ENCODE measurements at places on chromosomes 16 and 17. TPM values are rescaled to one million over a fixed set of nuclear protein-coding genes. Genes with fewer than 3 reads are reported as not detected.

DNA sequence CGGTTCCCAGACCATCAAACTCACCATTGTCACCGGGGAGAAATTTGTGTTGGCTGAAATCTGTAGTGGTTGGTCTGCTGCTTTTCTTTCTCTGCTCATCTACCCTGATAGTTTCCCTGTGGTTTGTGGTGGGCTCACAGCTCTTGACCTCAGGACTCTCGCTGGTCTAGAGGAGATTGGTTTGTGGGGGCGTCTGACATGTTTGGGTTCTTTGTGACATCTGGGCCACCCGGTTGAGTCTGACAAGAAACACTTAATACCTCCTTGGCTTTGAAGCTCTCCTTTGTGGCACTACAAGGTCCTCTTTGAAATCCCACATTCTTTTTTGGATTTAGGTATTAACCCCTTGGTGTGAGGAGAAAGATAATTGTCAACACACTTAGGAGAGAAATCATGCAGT is 662.0 kb downstream of the WWOX start:
- no peak overlapping the region for H3K27ac ChIP-seq
- H3K4me3 ChIP-seq, result no peak overlapping the region
- H3K4me1 ChIP-seq, result peaks cover 19% of the 10 kb centered on the region
- peak; percentile 34 for DNase-seq
- H3K36me3 ChIP-seq, result no peaks in the 10 kb centered on the region
- no peaks in the 10 kb centered on the region for H3K27me3 ChIP-seq

GRCh38 chr17:79977161-79977631 is 58.5 kb downstream of the TBC1D16 start:
- peaks cover 3% of the 10 kb centered on the region for H3K27me3 ChIP-seq
- H3K27ac ChIP-seq, result no peak overlapping the region
- no peak overlapping the region for H3K4me3 ChIP-seq
- DNase-seq, result no peak

- DNase-seq, result no peak
- H3K27ac ChIP-seq, result no peak overlapping the region
- no peaks in the 10 kb centered on the region for H3K36me3 ChIP-seq
- H3K27me3 ChIP-seq, result no peaks in the 10 kb centered on the region
- no peak overlapping the region for H3K4me3 ChIP-seq
Observed at GRCh38 chr17:74963656-74964055, 8.9 kb downstream of the HID1 start.

- H3K27ac ChIP-seq, result no peak overlapping the region
- DNase-seq, result no peak
- H3K4me3 ChIP-seq, result no peak overlapping the region
- H3K4me1 ChIP-seq, result peaks cover 11% of the 10 kb centered on the region
- no peaks in the 10 kb centered on the region for H3K27me3 ChIP-seq
Observed at GRCh38 chr17:17922070-17922614, 50.1 kb downstream of the TOM1L2 start.

- H3K27ac ChIP-seq, result peak overlapping the region; percentile 51
- no peaks in the 10 kb centered on the region for H3K27me3 ChIP-seq
- peak overlapping the region; percentile 54 for H3K4me3 ChIP-seq
Observed at GRCh38 chr17:39852239-39852638, 11.9 kb downstream of the IKZF3 start.

- DNase-seq, result no peak
- no peaks in the 10 kb centered on the region for H3K4me1 ChIP-seq
- no peaks in the 10 kb centered on the region for H3K36me3 ChIP-seq
- peaks cover 1% of the 10 kb centered on the region for H3K27me3 ChIP-seq
- H3K4me3 ChIP-seq, result no peak overlapping the region
Observed at GRCh38 chr16:86227801-86228200, 282.5 kb upstream of the FOXF1 start.

DNA sequence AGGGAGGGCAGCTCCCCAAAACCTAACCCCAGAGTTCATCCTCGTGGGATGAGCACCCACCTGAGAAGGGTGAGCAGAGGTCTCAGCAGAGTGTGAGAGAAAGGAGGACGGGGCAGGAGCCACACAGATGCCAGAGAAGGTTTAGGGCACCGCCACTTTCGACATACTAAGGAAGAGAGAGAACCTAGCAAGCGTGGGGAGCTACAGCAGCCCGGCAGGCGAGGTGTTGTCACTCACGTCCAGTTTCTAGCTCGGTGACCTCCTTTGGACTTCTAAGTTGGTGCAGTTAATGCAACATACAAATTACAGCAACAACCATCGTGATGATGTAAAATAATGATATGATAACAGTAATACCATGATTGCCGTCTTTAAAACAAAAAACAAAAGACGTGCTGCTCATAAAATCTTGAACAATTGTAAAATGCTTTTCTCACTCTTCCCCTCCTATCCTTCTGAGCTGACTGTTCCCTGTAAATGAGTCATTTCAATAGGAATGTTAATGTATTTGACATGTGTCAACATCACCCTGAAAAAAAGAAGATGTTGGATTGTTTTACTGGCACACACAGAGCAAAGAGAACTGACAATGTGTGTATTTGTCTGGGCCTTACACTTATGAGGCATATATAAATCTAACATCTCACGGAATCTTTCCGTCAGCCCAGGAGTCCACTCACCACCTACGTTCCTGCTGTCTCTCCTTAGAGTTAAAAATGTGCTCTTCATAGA is 158.2 kb upstream of the MAF start:
- H3K27me3 ChIP-seq, result no peaks in the 10 kb centered on the region
- DNase-seq, result no peak
- H3K36me3 ChIP-seq, result no peaks in the 10 kb centered on the region
- no peak overlapping the region for H3K27ac ChIP-seq

- no peaks in the 10 kb centered on the region for H3K27me3 ChIP-seq
- H3K4me1 ChIP-seq, result no peaks in the 10 kb centered on the region
- H3K36me3 ChIP-seq, result no peaks in the 10 kb centered on the region
- no peak overlapping the region for H3K27ac ChIP-seq
- no peak for DNase-seq
Observed at GRCh38 chr17:13593757-13594156, 8.0 kb downstream of the HS3ST3A1 start.

- no peak overlapping the region for H3K27ac ChIP-seq
- peaks cover 12% of the 10 kb centered on the region for H3K4me1 ChIP-seq
- no peak for DNase-seq
- H3K27me3 ChIP-seq, result peaks cover 5% of the 10 kb centered on the region
- no peak overlapping the region for H3K4me3 ChIP-seq
Observed at GRCh38 chr17:76531486-76532038, 5.9 kb downstream of the CYGB start.

DNA sequence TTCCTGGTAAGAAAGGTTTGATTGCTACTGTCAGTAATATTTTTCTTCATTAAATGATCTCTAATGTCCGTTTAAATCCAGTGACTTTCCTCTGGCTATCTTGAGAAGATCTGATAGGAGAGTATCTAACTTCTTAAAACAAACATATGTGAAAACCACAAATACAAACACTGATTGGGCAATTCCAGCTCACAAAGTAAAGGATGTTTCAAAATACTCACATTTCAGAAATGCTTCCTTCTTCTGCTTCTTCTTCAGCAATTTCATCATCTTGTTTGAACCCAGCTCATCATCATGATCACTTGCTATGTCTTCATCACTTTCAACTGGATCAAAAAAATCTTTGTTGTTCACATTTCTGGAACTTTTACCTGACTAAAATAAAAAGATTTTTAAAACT is 64.3 kb upstream of the RBL2 start:
- no peak for DNase-seq
- H3K4me1 ChIP-seq, result no peaks in the 10 kb centered on the region
- H3K4me3 ChIP-seq, result no peak overlapping the region
- no peak overlapping the region for H3K27ac ChIP-seq
- H3K36me3 ChIP-seq, result no peaks in the 10 kb centered on the region
- H3K27me3 ChIP-seq, result no peaks in the 10 kb centered on the region

DNA sequence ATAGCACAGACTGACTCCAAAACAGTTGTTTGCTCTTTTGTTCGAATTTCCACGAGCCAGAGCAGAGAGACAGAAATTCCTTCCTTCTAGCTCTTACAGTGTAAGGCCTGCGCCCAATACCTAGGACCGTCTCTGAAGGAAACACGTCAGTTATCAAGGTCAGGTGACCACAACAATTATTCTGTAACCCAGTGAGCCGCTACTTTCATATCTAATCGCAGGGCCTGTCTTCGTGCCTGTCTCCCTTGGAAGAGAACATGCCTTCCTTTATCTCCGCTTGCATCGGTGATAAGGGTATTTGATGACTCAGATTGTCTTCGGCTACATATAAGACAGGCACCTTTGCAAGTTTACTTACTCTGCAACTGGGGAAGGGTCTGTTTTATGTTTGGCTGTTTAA is 288.0 kb downstream of the MAF start:
- no peaks in the 10 kb centered on the region for H3K36me3 ChIP-seq
- H3K27ac ChIP-seq, result no peak overlapping the region
- H3K4me1 ChIP-seq, result peaks cover 5% of the 10 kb centered on the region
- H3K27me3 ChIP-seq, result no peaks in the 10 kb centered on the region
- H3K4me3 ChIP-seq, result no peak overlapping the region

- no peak overlapping the region for H3K27ac ChIP-seq
- peaks cover 31% of the 10 kb centered on the region for H3K36me3 ChIP-seq
- no peak for DNase-seq
- no peak overlapping the region for H3K4me3 ChIP-seq
- H3K27me3 ChIP-seq, result no peaks in the 10 kb centered on the region
Observed at GRCh38 chr17:49715717-49716279, 8.0 kb upstream of the SLC35B1 start.

GRCh38 chr16:84833144-84833500 is 13.3 kb downstream of the CRISPLD2 start:
- no peak overlapping the region for H3K27ac ChIP-seq
- H3K4me3 ChIP-seq, result no peak overlapping the region
- no peaks in the 10 kb centered on the region for H3K4me1 ChIP-seq
- no peak for DNase-seq
- H3K36me3 ChIP-seq, result no peaks in the 10 kb centered on the region

DNA sequence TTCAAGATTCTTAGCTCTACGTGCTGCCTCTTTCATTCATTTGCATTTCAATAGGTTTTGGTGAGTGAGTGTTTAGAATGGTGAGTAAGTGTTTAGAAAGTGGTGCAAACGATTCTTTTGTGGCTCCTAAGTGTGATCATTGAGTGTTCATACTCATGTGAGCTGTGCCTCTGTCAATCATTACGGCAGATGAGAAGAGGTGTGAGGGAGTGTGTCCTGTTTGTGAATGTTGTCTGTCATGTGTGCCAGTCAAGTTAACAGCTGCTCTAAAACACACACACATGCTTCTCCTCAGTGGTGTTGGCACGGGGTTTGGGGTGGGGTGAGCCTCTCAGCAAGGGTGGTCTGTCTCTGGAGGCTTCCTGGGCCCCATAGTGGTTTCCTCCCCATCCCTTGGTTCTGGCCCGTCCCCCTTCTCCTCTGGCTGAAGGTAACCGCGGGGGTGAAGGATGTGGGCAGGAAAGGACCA is 11.4 kb downstream of the MYL4 start:
- no peak for DNase-seq
- peaks cover 9% of the 10 kb centered on the region for H3K4me1 ChIP-seq
- no peaks in the 10 kb centered on the region for H3K27me3 ChIP-seq
- no peak overlapping the region for H3K4me3 ChIP-seq

DNA sequence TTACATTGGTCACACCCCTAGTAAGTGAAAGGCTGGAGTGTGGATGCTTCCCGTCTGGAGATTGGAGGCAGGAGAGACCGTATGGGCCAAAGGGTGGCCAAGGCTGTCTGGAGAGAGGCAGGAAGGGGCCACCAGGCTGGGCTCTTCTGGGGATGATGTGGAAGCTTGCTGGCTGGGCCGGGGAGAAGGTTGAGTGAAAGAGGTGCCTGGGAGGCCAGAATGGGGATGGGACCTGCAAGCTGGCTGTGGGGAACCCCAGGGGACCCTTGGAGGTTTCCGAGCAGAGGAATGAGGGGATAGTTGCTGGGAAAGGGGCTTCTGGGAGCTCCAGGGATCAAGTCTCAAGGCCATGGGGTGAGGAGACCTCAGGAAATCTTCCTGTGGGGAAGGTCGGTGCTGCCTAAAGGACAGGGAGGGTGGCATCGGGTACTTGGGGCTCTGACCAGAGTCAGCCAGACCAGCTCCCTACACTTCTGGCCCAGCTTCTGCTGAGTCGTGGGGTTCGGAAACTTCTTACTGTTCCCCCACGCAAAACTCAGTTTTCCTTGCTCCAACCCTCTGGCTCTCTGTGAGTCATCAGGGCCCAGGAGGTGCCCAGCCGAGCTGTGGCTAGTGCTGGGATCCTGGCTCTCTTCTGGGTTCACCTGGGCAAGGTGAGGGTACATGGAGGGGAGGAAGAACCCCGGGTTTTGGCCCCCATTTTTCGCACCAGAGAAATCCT is 3.1 kb downstream of the MRC2 start:
- no peaks in the 10 kb centered on the region for H3K36me3 ChIP-seq
- no peak overlapping the region for H3K27ac ChIP-seq
- H3K4me3 ChIP-seq, result no peak overlapping the region
- H3K4me1 ChIP-seq, result 0 out of 2 replicates have a peak, but pooled peaks cover 3% of the 10 kb centered on the region
- no peaks in the 10 kb centered on the region for H3K27me3 ChIP-seq

- H3K4me3 ChIP-seq, result no peak overlapping the region
- H3K36me3 ChIP-seq, result peaks cover 35% of the 10 kb centered on the region
- H3K4me1 ChIP-seq, result no peaks in the 10 kb centered on the region
- no peaks in the 10 kb centered on the region for H3K27me3 ChIP-seq
- DNase-seq, result no peak
Observed at GRCh38 chr16:85649411-85650134, 36.5 kb downstream of the GSE1 start.

Gene CD79B
- 113 TPM for total RNA-seq

Gene SLFN14
- total RNA-seq, result not detected

Gene CCL5
- total RNA-seq, result 60.2 TPM

Gene DYNC1LI2
- total RNA-seq, result 37.9 TPM

Gene DHX58
- 29.9 TPM for total RNA-seq

Gene CACNG1
- total RNA-seq, result not detected

Gene AP1G1
- total RNA-seq, result 66.5 TPM

Gene CCL8
- not detected for total RNA-seq

Gene KRTAP9-4
- not detected for total RNA-seq

Gene KRTAP2-3
- total RNA-seq, result not detected

Gene KRTAP9-8
- total RNA-seq, result not detected

Gene NPIPA5
- total RNA-seq, result 3.8 TPM

Gene FAM222B
- 18.5 TPM for total RNA-seq

Gene CDRT15L2
- total RNA-seq, result not detected

Gene TMC8
- total RNA-seq, result 128 TPM

Gene ZNF629
- total RNA-seq, result 0.69 TPM
